Adipocyte (in vitro differentiated cells): ENCODE measurements at places on chromosomes 11 and 22.

GRCh38 chr11:131874070-131874469 is 503.7 kb downstream of the NTM start:
- DNase-seq: no peak

GRCh38 chr22:37121887-37122591 is 12.5 kb upstream of the TMPRSS6 start:
- peak; percentile 7 for DNase-seq

GRCh38 chr11:45843158-45843924 is 3.9 kb upstream of the CRY2 start:
- peak; percentile 98 for DNase-seq

DNA sequence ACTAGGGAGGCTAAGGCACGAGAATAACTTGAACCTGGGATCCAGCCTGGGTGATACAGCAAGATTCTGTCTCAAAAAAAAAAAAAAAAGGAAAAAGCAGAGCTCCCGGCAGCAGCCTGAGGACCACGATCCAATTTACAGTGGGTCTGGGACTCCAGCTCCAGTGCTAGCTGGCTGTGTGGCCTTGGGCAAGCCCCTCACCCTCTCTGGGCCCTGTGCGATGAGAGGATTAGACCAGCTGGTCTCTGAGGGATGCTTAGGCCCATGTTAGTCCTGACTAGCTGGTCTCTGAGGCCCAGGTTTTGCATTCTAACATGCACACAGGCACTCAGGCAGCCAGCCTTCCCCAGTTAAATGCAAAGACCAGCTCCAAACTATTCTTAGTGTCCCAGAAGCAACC is 13.7 kb downstream of the CARD10 start:
- no peak for DNase-seq

DNA sequence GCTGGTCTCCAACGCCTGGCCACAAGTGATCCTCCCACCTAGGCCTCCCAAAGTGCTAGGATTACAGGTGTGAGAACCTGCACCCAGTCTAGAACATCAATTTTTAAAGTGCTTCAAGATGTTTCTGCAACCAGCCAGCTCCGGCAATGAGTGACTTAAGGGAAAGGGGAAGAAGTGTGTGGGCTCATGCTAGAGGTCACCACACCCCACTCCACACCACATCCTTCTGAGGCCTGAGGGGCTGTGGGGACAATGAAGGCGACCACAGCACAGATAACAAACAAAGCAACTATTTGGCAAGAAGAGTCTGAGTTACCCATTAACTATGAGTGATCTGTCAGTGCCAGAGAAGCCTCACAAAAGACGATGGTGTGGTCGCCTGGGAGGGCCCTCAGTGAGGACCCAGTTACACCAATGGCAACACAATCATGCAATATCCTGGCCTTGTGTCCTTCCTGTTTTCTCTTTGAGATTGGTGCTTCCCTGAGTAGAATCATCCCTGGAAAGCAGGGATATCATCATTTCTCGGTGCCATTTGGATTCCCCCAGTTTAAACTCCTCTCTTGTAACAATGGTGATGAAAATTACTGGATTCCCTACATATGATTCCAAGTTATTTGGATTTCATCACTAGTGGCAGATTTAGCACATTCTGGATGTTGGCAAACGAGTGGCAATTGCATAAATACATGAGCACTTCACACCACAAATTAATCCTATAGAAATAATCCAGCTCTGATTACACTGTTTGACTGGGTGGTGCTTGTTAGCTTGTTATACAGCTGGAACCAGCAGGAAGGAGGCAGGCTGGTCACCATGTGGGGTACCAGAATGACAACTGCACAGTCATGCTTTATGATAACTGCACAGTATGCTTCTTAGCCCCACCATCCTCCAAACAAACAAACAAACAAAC is 18.4 kb downstream of the ABTB2 start:
- DNase-seq: no peak

- peak; percentile 65 for DNase-seq
These were observed 7.2 kb downstream of the PIWIL4 start for GRCh38 chr11:94574193-94574961.

GRCh38 chr11:70913715-70914231 is 338.6 kb downstream of the SHANK2 start:
- DNase-seq: no peak

GRCh38 chr11:112012874-112013273 is 12.3 kb upstream of the DLAT start:
- peak; percentile 14 for DNase-seq

- DNase-seq: no peak
These were observed 73.7 kb upstream of the AMOTL1 start for GRCh38 chr11:94694309-94695060.

DNA sequence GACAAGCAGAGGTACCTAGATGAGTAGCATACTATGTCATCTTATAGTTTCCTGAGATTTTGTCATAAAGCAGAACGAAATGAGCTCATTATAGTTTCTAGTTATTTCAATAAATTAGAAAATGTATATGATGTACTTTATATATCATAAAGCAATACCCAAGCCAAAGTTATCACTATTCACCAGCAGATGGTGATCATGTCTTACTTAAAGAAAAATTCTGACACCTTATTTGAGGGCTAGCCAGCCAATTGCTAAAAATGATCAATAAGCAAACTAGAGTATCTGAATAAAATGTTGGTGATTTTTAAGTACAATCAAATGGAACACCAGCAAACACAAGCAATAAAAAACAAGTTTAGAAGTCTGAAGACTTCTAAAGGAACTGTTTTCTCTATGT is 44.1 kb downstream of the RSF1 start:
- DNase-seq: peak; percentile 46

- DNase-seq: no peak
These were observed 2.3 kb upstream of the HMOX1 start for GRCh38 chr22:35378621-35379020.
